ENCODE measurements at places on chromosomes 3 and 15. TPM values are rescaled to one million over a fixed set of nuclear protein-coding genes. Genes with fewer than 3 reads are reported as not detected.

CLCN2 gene
- 2.1 TPM for total RNA-seq

CCNL1 gene
- 113 TPM for total RNA-seq

EXD1 gene
- 0.21 TPM for total RNA-seq

TRNT1 gene
- total RNA-seq: 32.3 TPM

PPCDC gene
- total RNA-seq: 10.9 TPM

PPP1R14D gene
- not detected for total RNA-seq

ATP13A4 gene
- 6.2 TPM for total RNA-seq

TNIK gene
- 7.8 TPM for total RNA-seq

FETUB gene
- total RNA-seq: not detected

TRAT1 gene
- total RNA-seq: not detected

ATP2B2 gene
- total RNA-seq: not detected

ZPLD1 gene
- 0.07 TPM for total RNA-seq

CEP19 gene
- 1.4 TPM for total RNA-seq

ZNF80 gene
- total RNA-seq: not detected

GOLGA8J gene
- total RNA-seq: not detected

OIP5 gene
- 0.28 TPM for total RNA-seq

GOLGA8M gene
- not detected for total RNA-seq

OXNAD1 gene
- 24.4 TPM for total RNA-seq

All from nasal cavity respiratory epithelium epithelial cell of viscerocranial mucosa (primary cell).